ENCODE measurements at places on chromosomes 11 and 22.

DNA sequence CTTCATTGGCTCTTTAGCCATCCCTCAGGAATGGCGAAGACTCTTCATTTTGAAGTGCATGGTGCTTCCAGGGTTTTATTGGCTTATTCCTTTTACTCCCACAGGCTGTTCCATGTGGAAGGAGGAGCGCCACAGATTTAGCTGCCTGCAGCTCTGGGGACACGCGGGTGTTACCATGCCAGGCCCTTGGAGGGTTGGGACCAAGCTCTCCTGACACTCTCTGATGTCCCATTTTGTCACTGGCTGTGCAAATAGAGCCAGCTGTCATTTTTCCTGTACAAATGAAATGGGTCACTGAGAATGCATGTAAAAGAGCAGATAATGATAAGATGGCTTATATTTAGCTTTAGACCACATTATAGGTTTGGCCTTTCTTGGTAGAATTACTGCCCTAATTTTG, 9.2 kb downstream of the THYN1 start:
- DNase-seq, result no peak

GRCh38 chr11:118703563-118704106, 24.2 kb upstream of the TREH start:
- no peak for DNase-seq

- no peak for DNase-seq
Measured at GRCh38 chr11:17211286-17211685, 3.5 kb upstream of the PIK3C2A start.

GRCh38 chr11:1155274-1155693, 2.5 kb upstream of the MUC5AC start:
- DNase-seq, result no peak

DNA sequence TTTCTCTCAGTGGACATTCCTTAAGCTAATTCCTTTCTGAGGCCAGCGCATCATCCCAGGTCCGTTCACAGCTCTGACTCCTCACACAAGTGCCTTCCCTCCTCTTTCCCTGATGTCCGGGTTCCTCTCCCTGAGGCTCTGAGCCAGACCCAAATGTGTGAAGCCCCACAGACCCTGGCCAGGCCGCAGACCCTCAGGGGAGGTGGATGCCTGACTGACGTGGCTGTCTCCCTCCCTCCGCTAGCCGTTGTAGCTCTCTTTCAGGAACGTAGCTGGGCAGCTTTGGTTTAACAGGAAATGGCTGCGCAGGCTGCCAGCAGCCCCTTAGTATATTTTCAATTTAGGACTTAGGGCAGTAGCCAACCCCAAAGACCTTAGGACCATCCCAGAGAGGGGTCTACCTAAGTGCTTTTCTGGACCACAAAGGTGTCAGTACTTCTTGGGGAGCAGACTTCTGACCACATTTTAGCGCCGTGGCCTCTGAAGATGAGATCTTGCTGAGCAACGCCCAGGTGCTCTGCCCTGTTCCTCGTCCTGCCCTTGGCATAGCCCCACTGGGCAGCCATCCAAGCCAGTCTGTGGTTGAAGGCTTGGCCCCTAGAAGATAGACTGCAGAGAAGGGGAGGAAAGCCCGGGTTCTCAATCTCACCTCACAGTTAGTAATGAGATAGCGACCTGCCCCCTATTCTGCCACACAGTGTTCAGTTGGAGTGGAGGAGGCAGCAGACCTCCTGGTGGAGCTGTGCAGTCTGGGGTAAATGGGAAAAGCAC, 27.0 kb downstream of the MYBPC3 start:
- no peak for DNase-seq
